GDM1 (cell line): ENCODE measurements at places on chromosomes 3 and 15.
A peak's percentile ranks its signal among the peaks of the same experiment; 100 is the strongest.

GRCh38 chr3:9945358-9945757 lies 6.8 kb downstream of the PRRT3 start:
- DNase-seq: no peak

DNA sequence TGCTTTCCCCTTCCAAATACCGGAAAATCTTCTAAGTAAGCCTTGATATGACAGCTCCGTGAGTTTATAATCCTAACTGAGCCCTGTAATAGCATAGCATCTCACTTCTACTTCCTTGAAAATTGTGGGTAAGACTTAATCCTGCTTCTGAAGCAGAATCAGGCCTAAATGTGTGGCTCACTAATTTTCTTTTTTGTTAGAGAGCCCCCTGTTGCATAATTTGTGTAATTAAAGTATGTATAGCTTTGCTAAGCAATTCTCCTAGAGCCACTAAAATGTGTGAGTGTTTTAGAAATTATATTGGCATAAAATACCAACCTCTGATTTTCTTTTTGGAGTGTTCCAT lies 304.4 kb downstream of the FGF12 start:
- no peak for DNase-seq

DNA sequence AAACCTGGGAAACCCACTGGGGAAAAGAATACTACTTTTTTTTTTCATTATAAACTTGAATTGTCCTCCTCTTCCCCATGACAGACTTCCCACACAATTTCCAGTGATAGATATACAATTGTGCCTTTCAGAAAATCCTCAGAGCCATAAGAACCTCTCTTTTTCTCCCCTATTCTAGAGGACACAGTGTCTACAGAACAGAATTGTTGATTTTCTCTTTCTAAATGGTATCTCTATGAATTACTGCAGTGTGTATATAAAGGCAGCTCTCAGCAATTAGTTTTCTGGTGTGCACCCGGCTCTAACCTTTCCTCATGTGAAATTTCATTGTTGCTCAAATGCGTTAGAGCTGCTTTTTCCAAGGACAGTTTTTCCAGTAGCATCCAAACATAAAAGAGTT lies 430.1 kb downstream of the TUSC7 start:
- no peak for DNase-seq

DNA sequence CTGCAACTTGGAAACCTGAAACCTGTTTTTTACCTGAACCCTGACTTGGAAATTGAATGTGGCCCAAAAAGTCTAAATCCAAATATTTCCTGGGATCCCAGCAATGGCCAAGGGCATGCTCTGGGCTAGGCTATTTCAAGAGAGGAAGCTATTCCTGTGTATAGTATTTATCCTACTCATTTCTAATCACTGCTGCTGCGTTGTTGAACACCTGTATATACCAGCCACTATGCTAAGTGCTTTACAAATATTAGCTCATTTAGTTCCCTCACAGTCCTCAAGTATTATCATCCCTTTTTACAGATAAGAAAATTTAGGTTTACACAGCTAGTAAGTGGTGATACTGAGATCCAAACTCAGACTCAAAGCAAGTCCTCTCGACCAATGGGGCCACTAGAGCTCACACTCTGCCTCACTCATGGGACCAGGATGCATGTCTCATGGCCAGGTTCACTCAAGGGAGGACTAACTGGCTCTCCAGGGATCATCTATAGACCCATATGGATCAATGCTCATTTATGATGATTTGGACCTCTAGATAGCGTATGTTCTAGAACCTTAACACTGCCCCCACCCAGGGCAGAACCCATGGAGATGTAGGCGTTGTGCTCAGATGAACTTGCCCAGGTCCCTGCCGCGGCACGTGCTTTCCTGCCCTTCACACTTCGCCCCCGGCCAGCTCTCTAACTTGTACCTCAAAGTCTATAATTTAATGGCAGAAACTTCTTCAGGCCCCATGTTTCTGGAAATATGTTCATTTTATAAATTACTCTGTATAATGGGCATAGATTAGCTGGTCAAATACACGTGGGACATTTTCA lies 2.6 kb upstream of the CCR4 start:
- no peak for DNase-seq

DNA sequence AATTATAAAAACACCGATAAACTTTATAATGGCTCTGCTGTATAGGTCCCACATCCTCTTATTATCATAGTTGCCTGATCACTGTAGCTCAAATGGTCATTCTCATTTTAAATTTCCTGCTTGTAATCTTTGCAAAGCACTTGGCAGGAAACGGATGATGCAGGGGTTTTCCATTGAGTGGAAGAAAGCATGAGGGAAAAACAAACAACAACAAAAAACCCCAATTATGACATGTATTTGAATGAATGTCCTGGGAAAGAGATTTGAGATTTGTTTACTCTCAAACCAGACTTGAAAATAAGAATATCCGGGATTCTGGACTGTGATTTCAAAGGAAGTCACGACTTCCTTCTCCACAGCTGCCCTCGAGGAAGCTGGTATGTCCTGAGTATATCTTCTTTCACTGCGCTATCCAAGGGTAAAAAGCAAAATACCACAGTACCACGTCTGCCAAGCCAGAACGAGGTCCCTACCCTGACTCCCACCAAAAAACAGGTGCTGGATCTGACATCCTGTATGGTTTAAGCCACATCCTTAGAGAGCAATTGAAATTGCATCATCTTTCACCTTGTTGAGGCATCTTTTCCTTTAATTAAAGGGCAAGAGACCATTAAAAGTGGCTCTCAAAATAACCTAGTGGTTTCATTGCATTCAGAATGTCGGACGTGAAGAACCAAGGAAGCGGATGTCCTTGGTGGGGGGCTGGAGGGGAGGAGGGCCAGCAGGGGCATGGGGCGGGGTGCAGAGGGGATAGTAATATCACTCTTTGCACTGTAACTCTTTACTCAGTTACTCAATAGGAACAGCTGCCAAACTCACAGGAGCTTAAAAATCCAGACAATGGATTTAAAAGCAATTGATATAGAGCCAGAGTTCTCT lies 13.5 kb upstream of the TIPIN start:
- DNase-seq: no peak

DNA sequence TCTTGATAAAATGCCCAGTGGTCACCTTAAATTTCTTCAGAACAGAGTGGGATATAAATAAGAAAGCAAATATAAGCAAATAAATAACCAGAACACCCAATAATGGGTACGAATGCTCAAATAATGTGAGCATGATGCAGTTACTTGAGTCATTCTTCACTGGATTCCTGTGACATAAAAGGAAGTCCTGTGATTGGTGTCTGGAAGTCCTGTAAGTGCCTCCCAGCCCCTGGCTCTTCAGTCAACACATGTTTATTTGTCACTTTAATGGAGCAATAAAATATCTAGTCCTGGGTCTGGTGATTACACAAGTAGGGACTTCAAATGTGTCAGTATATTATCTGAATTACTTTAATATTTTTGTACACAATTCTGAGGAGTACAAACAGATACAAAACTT lies 30.4 kb downstream of the TMEM212 start:
- no peak for DNase-seq

GRCh38 chr3:141274411-141275031 lies 42.9 kb downstream of the PXYLP1 start:
- DNase-seq: no peak

DNA sequence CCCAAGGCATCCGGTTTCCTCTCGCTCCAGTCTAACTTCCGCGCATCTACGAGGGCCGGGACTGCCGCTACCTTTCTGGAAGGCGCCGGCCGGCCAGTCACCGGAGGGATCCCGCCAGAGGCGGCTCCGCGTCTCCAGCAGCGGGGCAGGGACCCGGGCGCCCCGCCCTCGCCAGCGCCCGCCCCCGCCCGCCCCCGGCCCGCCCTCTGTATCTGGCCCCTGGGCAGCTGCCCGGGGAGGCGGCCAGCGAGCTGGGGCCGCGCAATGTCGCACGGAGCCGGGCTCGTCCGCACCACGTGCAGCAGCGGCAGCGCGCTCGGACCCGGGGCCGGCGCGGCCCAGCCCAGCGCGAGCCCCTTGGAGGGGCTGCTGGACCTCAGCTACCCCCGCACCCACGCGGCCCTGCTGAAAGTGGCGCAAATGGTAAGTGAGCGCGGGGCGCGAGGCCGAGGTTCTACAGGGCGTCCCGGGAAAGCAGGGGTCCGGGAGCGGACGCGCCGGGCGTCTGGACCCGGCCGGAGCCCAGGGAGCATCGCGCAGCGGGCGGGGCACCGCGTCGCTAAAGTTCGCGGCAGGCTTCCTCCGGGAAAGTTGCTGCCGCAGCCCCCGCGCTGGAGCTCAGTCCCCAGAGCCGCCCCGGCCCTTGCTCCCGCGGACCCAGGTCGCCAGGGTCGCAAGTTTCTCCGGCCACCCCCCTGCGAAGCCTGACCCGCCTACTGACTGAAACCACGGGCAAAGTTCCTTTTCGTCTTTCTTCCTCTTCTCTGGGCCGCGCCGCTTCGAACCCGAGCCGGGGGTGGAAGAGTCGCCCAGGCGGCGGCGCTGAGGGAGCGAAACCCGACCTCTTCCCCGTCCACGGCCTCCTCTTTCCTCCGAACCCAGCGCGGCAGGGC lies at the start of gene CMTM7:
Gene CMTM7, plus strand, starts transcription at position 211 of the 893 bp plus-strand sequence. Its CDS starts 54 bp downstream, at position 265.
- DNase-seq: peak; percentile 51

- DNase-seq: no peak
Measured at GRCh38 chr3:156050918-156051317, 69.5 kb upstream of the KCNAB1 start.

DNA sequence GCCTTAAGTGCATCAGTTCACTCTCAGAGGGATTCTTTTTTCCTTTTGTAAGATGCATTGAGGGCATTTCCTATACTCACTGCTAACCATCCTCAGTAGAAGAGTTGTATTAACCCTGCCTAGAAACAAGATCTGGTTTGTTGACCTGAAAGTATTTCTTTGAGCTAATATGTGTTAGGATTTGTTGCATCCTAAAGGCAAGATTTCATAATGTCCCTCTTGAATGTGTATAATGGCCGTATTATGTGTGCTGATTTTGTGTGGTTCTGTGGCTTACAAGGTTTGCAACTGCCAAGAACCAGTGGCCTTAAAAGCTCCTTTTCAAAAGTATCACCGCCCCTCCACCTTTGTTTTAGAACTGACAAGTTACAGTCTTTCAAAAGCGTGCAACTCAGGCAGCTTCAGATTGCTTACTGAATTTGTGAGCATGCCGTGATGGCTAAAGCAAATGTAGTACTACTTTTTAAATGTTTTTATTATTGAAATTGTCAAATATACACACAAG lies 182.0 kb upstream of the BHLHE40 start:
- DNase-seq: no peak

DNA sequence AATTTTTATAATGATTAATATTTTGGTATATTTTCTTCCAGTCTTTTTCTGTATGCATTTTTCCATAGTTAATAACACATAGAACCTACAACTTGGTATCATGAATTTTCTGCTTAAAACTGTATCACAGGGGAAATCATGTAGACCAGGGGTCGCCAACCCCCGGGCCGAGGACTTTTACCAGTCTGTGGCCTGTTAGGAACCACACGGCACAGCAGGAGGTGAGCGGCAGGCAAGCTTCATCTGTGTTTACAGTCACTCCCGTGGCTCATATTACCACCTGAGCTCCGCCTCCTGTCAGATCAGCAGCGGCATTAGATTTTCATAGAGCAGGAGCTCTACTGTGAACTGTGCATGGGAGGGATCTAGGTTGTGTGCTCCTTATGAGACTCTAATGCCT lies 54.7 kb downstream of the RPL22L1 start:
- DNase-seq: no peak

DNA sequence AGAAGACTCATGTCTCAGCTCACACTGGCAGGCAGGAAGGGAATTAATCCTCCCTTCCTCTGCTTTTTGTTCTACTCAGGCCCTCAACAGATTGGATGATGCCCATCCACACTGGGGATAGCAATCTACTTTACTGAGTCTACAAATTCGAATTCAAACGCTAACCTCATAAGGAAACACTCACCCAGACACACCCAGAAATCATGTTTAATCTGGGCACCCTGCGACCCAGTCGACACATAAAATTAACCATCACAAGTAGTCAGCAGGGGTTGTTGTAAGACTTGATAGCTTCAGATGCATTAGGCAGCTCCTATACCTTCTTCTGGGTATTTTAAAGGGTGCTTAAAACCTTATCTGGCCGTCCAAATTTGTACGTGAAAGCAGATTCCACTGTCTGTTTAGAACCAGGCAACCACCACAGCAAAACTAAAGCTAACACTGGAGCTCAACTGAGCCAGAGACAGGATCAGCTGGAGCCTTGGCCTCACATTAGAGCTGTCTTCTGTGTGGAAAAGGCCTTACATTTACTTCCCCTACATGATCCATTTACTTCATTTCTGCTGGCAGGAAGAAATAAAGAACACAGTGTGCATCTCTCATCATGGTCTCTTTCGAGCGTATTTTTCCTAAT lies 407.3 kb upstream of the PPP2R3A start:
- no peak for DNase-seq

GRCh38 chr3:196311-197148 lies at the start of gene CHL1:
Gene CHL1, plus strand, starts transcription at chr3:196763. Its CDS starts 123,014 bp downstream, at chr3:319777.
- DNase-seq: no peak

DNA sequence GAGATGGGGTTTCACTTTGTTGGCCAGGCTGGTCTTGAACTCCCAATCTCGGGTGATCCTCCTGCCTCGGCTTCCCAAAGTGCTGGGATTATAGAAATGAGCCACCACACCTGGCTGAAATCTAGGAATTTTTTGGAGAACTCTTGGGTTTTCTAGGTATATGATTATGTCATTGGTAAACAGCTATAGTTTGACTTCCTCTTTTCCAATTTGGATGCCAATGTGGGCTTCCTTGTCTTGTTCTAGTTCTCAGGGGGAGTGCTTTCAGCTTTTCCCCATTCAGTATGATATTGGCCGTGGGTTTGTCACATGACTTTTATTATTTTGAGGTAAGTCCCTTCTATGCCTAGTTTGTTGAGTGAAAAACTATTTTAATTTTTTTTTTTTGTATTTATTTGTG lies 17.9 kb downstream of the KCNMB3 start:
- no peak for DNase-seq

DNA sequence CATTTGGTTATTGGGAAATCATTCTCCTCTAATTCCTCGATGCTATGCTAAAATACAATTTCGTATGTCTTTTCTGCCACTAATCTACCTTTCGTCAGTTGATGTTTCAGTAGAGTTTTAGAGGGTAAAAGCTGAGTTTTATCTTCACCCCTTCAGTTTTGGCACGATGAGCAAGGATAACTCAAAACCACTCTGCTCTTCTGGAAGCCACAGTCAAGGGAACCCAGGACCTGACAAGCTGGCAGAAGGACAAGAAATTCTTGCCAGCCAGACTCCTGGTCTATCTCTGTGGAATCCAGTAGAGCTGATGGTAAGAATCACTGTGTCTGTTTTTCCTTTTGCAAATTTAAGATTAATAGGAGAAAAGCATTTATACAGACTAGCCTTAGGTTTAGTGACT lies 414.4 kb upstream of the LRRC3B start:
- no peak for DNase-seq

- DNase-seq: no peak
Measured at GRCh38 chr3:22704571-22705354, 498.4 kb upstream of the UBE2E2 start.

- no peak for DNase-seq
Measured at GRCh38 chr3:16482194-16482769, 31.2 kb downstream of the RFTN1 start.

GRCh38 chr15:87871731-87872320 lies 384.7 kb downstream of the NTRK3 start:
- no peak for DNase-seq
